ENCODE measurements at places on chromosomes 6 and 20. TPM values are rescaled to one million over a fixed set of nuclear protein-coding genes. Genes with fewer than 3 reads are reported as not detected.

Gene TCP1
- total RNA-seq, result 89.2 TPM

Gene MAS1
- total RNA-seq, result not detected

Gene SLC17A3
- total RNA-seq, result not detected

Gene HBS1L
- 47.0 TPM for total RNA-seq

Gene SAPCD1
- 1.2 TPM for total RNA-seq

Gene NRN1
- 7.1 TPM for total RNA-seq

Gene MRPL18
- total RNA-seq, result 61.5 TPM

Gene RSPH9
- total RNA-seq, result 2.2 TPM

Gene POPDC3
- total RNA-seq, result 0.34 TPM

Gene EEF1A2
- total RNA-seq, result 1.6 TPM

Measured in upper lobe of left lung (tissue), 6 donors.